Testis (tissue), 5 donors: ENCODE measurements at places on chromosomes 13 and 19. TPM values are rescaled to one million over a fixed set of nuclear protein-coding genes. Genes with fewer than 3 reads are reported as not detected.

Gene GPC5
- polyA plus RNA-seq = 11.5 TPM

GRCh38 chr13:98877936-98878335, 99.9 kb downstream of the DOCK9 start:
- DNase-seq = no peak

Gene ZNF296
- polyA plus RNA-seq = 3.0 TPM

- DNase-seq = no peak
Measured at GRCh38 chr13:111385183-111385857, 64.9 kb downstream of the TEX29 start.

DNA sequence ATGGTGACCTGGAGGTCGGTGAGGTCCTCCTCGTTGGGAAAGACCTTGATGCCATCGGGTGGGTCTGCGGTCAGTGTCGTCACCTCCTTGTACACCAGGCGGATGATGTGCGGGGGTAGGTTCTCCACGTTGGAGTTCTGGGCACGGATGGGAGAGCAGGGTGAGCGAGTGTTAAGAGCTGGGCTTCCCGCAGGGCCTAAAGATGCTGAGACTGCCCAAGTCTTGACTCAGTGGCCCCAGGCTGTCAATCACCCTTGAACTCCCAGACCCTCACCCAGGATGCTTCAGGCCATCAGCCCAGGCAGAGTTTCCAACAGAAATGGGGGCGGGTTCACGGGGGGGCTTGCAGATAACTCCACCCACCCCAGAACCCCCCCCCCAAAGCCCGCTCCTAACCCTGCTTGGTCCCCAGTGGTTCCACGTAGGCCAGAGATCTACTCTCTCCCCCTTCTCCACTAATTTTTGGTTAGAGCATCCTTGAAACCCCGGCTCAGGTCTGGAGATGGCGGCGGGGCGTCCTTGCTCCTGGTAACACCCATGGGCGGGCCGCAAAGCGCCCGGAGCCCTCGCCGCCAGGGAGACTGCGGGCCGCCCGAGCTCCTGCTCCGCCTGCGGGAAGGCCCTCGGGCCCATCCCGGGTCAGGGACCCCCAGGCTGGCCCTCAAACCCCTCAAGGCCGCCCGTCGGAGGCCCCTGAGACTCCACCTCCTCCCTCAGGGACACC, 600 bp downstream of the UBE2S start:
- no peak for DNase-seq

DNA sequence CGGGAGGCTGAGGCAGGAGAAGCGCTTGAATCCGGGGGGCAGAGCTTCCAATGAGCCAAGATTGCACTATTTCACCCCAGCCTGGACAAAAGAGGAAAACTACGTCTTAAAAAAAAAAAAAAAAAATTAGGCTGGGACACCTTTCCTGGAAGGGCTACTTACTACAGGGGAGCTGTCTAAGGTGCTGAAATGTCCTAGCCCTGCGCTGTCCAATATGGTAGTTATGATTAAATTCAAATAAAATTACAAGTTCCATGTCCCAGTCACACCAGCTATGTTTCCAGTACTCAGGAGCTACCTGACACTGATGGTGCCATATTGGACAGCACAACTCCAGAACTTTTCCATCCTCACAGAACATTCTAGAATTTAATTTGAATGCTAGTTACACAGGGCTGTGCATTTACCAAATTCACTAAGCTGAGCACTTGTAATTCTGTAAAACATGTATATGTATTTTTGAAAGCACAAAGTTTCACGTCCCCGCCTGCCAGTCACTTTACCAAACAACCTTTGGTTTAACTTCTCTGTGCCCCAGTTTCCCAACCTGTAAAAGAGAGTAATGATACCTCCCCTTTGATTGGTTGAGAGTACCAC, 9.2 kb upstream of the ZSCAN22 start:
- no peak for DNase-seq

DNA sequence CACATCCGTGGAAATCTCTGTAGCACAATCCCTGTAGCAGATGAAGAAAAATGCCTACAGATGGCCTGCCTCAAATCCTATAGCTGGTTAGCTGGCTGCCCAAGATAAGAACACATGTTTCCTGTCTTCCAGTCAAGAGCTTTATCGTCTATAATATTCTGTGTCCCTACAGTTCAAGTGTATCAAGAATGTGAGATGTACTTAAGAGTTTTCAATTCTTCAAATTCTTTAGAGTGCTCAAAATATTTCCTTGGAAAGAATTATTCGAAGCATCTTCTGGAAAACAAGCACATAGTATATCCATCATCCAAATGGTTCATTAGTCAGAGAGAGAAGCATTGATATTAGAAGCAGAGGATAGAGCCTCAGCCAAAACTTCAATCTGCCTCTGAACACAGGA, 239.8 kb downstream of the COG6 start:
- DNase-seq = no peak

Gene U2AF1L4
- 45.3 TPM for polyA plus RNA-seq

DNA sequence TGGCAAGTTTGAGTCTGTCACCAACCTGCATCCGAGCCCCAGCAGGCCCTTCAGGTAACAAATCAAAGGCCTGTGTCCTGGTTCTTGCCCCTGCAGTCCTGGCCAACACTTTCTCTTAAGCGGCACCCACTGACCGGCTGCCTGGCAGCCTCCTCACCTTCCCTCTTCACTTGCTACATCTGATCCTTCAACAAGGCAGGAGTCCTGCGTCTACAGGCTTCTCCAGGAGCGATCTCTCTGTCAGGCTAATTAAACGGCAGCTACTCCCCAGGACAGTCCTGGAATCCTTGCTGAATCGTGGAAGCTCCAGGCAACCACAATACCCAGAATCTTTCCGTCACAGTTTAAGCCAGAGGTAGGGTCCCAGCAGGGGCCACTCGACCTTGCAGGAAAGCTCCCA, 41.1 kb upstream of the GAS6 start:
- DNase-seq = no peak

DNA sequence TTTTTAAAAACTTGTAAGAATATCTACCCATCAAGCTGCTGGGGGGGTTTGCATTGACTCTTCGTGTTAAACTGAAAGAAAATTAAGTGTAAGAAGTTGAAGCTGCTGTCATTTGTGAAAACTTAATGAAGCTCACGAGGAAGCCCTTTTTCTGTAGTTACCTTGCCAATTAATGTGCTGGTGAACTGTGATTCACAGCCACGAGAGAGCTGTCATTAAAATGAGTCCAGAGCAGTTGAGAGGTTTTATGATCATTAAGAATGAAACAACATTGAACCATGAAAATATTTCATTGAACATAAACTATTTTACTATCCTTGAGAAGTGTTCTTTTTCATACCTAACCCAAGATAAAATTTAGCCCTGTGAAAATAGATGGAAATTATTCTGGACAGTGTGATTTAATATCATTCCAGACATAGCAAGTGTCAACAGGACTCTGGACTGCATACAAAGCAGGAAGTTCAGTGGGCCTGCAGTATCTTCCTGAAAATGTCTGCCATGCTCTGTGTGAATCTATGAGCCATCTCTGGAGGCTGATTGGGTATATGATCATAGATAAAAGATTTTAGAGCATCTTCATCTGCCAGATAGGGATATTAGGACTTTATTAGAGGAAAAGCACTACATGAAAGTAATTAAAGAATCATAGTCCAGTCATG, 53.8 kb downstream of the DPY19L3 start:
- no peak for DNase-seq

GRCh38 chr13:49258089-49258796, 10.5 kb downstream of the CDADC1 start:
- no peak for DNase-seq

- DNase-seq = no peak
Measured at GRCh38 chr19:14182476-14182875, 23.5 kb downstream of the ADGRL1 start.

DNA sequence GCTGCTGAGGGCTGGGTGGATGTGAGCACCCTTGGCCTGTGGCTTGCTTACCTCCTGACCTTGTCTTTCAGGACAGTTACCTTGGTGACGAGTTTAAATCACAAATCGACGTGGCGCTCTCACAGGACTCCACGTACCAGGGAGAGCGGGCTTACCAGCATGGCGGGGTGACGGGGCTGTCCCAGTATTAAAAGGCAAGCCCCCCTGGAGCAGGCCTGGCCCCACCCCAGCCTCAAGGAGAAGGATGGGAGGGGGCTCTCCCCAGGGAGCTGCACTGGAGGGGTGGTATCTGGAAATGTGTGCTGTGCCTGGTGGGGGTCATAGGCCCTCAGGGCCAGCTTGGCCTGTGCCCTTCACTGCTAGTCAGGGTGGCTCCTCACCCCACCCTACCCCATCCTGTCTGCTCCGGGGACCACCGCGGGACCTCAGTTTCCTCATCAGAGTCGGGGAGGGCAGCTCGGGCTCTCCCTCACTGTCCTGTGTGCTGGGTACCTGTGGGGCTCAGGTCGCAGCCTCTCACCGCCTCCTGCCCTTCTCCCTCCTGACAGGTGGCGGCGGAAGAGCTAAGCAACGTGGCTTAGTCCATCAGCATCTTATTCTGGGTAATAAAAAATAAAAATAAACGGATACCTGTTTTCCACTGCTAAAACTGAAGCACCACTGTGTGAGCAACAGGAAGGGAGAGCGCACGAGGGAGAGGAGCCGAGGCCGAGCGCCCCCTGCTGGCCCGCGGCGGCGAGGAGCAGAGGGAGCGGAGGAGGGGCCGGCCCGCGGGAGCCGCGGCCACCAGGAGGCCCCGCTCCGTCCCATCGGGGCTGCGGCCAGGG, 29.8 kb downstream of the CERS1 start:
- DNase-seq = peak; percentile 80

Gene KCNN1
- 4.4 TPM for polyA plus RNA-seq

Gene C19orf85
- polyA plus RNA-seq = not detected

DNA sequence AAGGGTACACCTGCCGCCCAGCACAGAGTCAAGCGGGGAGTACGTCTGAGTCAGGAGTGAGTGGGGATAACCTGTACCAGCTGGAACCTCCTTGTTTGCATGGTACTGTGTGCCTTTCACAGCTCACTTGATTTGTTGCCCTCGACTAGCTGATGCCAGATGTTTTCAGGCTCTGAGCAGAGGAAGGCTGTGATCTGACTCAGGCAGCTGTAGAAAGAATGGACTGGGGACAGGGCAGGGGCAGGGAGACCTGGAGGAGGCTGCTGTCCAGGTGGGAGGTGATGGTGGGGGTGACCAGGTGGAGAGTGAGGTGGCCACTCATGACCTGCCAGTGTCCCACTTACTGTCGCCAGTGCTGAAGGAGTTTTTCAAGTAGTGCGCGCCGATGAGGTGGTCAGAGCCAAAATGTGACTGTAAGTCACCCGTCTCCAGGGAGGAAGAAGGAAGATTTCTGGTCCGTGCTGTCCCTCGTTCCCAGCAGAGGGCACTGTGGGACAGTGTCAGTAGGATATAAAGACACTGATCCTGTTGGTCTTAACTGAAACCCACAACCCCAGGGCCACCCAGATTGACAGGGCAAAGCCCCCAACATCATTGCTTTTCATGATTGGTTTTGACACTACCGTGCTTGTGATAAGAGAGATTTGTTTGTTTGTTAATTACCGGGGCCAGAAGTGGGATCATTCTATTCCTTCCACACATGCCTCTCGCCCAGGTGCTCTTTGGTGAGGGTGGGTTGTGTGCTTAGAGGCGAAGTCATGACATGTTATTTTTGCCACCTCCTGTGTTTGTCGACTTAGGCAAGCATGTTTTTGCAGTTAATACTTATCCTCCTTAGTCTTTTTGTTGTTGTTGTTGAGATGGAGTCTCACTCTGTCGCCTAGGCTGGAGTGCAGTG, 128.4 kb downstream of the DPF1 start:
- DNase-seq = peak; percentile 82

- DNase-seq = no peak
Measured at GRCh38 chr19:16608290-16608739, 19.7 kb downstream of the MED26 start.

DNA sequence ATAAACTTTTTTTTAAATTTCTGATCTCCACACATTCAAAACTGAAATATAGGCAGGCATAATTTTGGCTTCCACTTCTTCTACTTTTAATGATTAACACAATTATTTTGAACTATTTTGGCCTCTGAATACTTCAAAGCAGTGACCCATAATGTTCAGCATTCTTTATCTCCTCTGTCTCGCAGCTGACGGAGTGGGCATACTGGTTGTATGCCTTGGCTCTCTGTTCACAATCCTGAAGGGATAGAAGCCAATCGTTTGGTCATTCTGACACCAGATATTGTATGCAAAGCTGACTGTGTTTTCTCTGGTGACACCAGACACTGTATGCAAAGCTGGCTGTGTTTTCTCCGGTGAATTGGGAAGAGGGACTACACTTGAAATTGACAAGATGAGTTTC, 833.0 kb downstream of the EFNB2 start:
- DNase-seq = no peak

DNA sequence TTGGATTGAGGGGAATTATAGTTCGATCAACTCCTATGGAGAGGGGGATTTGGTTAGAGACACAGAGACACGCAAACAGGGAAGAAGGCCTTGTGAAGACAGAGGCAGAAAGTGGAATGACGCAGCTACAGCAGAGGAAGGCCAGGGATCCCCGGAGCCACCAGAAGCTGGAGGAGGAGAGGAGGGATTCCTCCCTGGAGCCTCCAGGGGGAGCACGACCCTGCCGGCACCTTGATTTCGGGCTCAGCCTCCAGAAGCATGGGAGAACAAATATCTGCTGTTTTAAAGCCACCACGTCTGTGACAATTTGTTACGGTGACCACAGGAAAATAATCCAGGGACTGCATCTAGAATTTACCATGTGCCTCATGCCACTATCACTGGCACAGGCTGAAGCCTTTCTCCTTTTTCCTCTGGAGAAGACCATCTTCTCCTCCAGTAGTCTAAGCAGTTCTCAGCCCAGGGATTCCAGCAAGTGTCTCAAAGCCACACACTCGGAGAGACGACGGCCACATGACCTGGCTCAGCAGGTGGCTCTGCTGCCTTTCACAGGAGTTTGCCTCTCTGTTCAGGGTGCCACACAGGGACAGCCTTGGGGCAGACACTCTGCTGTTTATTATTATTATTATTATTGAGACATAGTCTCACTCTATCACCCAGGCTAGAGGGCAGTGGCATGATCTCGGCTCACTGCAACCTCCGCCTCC, 39.9 kb upstream of the CCNE1 start:
- DNase-seq = peak; percentile 54

Gene LHB
- 4.4 TPM for polyA plus RNA-seq

DNA sequence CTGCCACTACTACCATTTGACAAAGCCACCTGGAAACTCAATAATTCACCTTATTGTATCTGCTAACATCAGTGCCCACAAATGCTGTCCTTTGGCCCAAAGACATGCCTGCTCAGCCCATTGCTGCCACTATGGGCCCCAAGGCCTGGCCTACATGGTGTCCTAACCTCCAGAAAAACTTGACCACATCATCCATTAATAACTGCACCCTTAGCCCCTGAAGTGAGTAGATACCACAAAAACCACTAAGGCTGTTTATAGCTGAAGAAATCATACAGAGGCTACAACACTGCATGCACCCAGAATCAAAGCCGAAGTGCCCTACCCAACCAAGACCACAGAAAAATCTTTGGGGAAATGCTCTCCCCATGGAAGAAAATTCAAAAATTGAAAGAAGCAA, 932.8 kb upstream of the SLITRK6 start:
- DNase-seq = no peak

DNA sequence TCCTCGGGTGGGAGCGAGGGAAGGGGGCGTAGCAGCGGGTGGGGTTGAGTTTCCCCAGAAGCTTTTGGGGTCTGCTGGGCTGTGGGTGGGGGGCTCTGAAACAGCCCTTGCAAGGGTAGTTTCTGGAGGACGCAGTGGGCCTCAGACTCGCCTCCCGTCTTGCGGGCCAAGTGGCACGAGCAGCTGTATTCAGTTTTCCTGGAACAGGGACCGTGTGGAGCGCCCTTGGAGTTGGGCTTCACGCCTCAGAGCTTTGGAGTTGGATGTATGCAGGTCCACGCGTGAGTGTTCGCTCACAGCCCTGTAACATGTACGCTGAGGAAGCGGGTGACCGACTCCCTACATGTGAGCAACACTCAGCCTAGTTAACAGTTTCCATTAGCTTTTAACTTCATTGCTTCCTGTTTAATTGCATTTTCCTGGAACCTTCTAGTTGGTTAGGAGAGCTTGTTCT, 603 bp downstream of the TM9SF2 start:
- peak; percentile 56 for DNase-seq
